ENCODE measurements at places on chromosomes 16 and 17.

DNA sequence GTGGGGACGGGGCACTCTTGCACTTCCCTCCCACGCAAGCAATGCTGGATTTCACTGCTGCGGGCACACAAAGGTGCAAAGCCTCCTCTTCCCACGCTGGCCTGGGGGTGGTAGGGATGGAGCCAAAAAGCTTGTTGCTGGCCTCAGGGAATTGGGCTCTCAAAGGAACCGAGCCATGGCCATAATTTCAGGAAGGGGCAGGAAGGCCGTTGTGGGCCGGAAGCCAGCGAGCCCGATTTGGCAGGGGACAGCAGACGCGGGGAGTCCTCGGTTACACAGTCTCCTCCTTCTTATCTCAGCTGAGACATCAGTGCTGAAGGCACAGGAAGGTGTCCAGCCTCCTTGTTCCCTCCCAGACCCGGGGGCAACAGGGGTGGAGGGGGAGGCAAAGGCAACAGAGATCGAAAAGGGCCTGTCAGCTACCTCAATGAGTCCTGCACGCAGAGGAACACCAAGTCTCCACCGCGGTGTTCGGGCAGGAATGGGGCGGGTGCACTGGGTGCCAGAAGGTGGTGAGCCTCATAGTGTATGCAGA, 59.5 kb downstream of the SLFN11 start:
- DNase-seq = no peak

DNA sequence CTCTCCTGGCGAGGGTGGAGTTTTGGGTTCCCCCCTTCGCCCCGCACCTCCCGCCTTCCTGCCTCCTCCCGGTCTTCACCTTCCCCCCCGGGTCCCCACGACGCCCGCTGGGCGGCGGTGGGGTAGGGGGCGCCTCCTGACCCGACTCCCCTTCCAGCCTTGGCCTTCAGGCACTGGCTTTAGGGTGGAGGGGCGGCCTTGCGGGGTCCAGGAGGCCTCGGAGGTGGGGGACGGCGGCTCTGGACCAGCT, 2.4 kb downstream of the SLC16A3 start:
- no peak for DNase-seq

GRCh38 chr17:40335620-40336019, 26.6 kb downstream of the RARA start:
- DNase-seq = no peak

DNA sequence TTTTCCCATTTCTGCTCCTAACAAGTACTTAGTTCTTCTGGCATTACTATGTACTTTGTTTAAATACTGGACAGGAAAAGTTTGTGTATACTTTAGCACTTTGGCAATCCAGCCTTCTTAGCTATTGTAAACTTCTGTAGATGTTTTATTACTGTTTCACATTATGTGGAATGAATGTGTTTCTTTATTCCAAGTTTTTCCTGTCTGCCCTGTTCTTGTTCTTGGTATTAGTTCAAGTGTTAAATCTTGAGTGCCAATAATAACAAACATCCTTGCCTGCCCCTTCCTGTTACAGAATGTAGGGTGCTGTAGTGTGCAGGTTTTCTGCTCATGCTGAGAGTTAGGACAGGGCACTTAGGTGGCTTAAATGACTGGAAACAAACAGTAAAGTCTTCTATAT, 7.3 kb upstream of the CAPNS2 start:
- DNase-seq = no peak

GRCh38 chr16:81861915-81862314, 82.8 kb downstream of the PLCG2 start:
- no peak for DNase-seq

GRCh38 chr17:66002812-66003211, 189.1 kb downstream of the CEP112 start:
- no peak for DNase-seq

DNA sequence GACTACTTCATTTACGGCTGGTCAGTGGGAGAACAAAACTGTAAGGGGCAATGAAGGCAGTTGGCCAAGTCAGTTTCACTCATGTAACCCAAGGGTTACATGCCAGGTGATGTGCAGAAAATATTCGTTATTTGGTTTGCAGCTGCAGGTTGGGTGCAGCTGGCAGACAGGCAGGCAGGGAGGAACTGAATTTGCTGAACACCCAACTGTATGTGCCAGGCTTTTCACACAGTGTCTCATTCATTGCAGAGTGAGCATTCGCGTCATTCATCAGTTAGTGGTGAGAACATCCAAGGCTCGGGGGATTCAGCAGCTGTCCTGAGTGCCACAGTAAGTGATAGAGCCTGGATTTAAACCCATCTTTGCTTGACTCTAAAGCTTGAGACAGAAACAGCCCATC, 59.7 kb downstream of the ABCC6 start:
- no peak for DNase-seq

DNA sequence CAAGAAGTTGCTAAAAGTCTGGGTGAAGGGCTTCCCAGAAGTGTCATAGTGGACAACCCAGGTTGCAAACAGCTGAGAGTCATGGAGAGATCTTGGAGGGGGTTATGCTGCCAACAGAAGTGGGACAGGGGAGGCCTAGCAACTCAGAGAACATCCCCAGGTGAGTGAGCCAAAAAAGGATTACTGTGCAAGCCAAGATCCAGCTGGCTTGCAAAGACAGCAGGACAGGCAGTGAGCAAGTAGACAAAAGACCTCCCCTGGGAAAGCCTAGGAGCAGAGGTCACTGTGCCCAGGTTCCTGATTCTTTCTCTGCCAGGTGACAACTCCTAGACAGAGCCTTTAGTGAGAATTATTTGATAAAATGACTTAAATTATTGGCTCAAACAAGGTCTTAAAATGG, 9.5 kb upstream of the LONP2 start:
- DNase-seq = no peak

DNA sequence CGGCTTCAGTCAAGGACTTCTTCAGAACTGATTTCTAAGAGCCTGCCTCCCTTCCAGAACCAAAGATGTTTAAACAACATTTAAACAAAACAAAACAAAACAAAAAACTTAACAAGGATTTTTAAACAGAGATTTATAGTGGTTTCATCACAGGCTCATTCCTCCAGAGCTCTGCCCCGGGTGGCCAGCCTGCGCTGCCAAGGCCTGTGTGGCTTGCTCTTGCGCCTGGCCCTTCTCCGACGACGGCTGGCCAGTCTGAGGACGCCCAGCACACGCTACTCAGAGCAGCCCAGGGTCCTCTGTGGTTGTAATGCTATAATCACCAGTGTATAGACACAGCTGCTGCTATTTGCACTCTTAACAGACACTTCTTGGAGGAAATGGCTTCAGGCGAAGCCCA, 307.2 kb upstream of the MYOCD start:
- no peak for DNase-seq

DNA sequence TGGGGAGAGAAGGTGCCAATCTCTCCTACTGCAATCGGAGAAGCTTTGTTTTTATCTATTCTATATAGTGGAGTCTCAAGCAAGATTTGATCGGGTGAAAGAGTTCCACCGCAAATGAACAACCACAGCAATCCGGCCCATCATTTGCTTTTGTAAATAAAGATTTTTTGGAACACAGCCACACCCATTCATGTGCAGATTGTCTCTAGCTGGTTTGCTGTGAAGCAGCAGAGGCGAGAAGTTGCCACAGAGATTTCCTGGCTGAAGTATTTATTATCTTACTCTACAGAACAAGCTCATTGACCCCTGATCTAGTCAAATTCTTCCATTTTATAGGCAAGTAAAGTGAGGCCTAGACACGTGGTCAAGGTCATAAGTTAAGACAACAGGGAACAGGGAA, 195.5 kb upstream of the TNRC6C start:
- no peak for DNase-seq

DNA sequence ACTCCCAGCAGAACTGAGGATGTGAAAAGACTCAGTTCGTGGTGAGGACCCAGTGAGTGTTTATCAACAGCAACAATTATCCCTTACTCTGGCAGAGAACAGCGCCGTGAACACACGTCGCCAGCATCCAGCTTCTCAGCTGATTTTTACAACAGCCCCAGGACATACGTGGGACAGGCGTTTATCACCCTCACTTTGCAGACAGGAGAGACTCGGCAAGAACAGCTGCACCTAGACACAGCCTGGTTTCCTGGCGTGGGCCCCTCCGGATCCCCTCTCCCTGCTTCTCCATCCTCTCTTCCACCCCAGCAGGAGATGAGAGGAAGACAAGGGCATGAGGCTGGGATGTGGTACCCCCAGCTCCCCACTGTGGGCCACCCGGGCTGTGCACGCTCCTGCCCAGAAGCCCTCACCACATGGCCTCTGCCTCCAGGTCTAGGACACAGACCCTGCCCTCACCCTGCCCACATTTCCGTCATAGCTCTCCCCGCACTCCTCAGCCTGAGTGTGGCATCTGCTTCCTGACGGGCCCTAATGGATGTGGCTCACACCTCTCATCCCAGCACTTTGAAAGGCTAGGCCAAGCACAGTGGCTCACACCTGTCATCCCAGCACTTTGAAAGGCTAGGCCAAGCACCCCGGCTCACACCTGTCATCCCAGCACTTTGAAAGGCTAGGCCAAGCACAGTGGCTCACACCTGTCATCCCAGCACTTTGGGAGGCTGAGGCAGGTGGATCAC, 17.5 kb downstream of the ABR start:
- DNase-seq = no peak

DNA sequence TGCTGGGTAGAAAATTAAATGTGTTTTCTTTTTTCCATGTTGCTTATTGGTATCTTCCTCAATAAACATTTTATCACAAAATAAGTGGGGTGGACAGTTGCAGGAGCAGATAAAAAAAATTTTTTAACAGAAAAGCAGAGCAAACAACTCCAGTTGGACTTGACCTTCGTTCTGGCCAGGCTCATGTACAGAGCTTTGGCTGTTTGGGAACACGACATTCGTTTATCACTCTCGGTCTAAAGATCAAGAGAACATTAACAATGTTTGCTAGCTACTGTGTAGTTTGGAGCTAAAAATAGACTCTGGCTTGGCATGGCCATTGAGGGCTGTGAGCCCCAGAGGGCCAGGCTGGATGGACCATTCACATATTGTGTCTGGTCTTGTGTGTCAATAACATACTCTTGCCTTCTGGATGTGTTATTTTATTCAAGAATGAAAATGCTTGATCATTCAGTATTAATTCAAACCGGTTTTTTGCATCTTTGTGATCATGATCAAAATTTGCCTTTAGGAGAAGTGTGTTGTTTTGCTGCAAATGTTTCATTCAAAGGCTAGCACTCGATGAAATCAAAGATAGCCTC, 56.6 kb downstream of the TMEM186 start:
- DNase-seq = no peak

GRCh38 chr17:40150276-40150675, 9.9 kb downstream of the CASC3 start:
- DNase-seq = no peak

DNA sequence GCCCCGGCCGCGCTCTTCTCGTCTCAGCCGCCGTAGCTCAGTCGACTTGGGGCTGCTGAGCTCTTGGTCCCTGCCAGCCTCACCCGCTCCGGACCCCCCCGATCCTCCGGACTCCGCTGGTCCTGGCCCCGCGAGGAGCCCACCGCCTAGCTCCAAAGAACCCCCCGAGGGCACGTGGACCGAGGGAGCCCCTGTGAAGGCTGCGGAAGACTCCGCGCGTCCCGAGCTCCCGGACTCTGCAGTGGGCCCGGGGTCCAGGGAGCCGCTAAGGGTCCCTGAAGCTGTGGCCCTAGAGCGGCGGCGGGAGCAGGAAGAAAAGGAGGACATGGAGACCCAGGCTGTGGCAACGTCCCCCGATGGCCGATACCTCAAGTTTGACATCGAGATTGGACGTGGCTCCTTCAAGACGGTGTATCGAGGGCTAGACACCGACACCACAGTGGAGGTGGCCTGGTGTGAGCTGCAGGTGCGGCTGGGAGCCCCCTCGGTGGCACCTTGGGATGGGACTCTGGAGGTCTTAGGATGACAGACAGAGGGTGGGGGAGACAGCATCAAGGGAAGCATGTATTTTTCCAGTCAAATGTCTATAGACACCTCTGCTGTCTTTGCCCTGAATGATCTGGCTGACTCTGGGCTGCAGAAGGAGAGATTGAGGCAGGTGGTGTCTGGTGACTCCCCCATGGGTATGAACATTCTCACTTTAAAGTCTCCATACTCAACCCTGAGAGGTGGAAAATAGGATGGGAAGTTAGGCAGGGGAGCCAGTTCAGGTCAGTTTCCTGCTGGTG, 635 bp downstream of the WNK4 start:
- DNase-seq = peak; percentile 54

DNA sequence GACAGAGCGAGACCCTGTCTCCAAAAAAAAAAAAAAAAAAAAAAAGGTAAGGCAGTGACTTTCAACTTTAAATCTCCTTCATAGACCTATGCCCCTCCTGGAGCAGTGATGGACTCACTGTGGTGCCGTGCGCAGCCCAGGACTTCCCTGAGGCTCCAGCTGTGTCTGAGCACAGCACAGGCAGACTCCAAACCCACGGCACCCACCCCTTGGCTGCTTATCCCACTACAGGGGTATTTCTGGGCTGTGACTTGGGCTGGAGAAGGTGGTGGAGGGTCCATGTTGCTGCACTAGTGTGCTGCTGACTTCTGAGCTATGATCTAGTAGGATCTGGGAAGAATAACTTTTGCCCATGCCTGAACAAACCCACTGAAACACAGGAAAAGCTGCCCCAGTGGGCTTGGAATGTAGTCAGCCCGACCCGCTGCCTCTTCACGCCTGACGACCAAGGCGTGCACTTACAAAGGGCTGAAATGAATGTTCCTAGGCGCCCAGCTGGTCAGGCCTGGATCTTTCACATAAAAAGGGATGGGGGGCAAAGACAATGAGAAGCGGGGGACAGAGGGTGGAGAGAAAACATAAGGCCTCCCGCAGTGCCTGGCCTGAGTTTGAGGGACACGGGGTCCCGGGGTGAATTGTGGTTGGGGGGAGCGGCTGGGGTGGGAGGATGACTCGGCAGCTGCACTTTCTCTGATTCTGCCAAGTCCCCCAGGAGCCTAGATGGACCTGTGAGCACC, 83.0 kb downstream of the IRF8 start:
- no peak for DNase-seq

DNA sequence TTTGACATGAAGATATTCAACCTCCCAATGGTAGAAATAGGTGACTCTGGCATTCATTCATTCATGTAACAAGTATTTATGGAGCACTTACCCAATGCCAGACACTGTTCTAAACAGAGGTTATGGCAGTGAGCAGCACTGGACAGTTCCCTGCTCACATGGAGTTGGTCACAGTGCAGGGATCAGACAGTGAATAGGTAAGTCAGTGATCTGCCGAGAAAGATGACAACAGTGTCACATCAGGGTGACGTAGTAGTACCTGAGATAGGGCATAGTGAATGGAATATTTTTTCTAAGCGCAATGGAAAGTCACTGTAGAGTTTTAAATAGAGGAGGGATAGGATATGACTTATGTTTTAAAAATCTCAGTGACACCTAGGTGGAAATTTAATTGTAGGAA, 791.4 kb upstream of the RBFOX1 start:
- no peak for DNase-seq

DNA sequence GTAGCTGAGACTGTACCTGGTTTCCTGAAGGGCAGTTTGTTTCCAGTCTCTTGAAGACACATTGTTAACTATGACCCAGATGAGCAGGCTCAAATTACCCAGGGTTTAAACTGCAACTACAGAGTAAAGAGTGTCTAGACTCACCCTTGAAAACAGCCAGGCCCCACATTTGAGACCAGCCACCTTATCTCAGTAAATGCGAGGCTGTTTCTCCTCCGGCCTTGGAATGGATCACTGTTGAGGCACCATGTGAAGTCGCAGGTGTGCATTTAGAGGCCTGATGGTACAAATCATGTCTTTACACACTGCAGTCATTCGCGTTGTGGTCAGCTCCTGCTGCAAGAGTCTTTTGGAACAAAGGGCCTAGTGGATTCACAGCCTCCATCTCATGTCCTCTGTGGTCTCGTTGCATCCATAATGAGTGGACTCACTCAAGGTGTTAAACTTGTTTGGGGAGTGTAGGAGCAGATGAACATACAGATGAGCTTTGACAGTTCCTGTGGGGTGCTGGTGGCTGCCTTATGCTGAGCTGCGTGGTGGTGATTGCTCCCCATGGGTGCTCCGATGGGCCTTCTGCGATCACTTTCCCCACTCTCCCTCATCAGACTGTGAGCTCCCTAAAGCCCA, 18.5 kb upstream of the N4BP1 start:
- DNase-seq = no peak

All from GM03348 (cell line).